Activated T-helper 1 cell treated with anti-CD3 and anti-CD28 coated beads, Interleukin-2, amount 50 U/mL, for 16 hours (primary cell): ENCODE measurements at places on chromosomes 5 and 9.

- no peak for DNase-seq
These were observed 1.3 kb downstream of the SDHA start for GRCh38 chr5:219460-219863.

DNA sequence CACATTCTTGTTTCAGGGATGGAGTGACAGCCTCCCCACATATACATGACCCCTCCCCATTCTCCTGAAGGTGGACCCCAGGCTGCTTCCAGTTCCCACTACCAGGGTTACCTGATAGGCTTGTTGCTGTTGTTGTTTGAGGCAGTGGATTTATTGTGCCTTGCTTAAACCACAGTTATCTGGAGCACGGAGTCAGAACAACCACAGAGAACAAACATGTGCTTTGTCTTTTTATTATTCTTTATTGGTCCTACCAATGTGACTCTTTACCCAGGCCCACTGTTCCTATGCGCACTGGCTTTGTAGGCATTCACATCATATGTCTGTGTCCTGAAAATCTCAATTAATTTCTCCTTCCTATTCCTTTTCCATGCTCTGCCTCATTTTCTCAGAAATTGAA, 41.2 kb upstream of the IPPK start:
- no peak for DNase-seq

GRCh38 chr9:89996116-89996515, 391.3 kb downstream of the GADD45G start:
- no peak for DNase-seq

- no peak for DNase-seq
These were observed 29.1 kb upstream of the NEURL1B start for GRCh38 chr5:172611913-172612312.

DNA sequence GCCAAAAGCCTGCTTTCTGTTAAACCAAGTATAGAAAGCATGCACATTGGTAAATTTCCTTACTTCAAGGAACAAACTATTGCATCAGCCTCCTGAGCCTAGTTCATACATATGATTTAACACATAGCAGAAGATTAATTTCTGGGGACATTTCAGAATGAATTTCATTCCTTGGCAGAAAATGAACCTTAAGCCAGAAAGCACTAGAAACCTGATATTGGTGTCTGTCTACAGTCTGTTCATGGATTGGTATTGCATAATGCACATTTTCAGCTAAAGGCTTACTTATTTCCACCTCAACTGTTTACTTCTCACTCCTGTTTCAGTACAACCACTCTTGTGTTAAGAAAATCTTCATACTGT, 1471.8 kb upstream of the NUDT12 start:
- no peak for DNase-seq

- no peak for DNase-seq
These were observed 37.9 kb downstream of the GLRA1 start for GRCh38 chr5:151886546-151887275.

DNA sequence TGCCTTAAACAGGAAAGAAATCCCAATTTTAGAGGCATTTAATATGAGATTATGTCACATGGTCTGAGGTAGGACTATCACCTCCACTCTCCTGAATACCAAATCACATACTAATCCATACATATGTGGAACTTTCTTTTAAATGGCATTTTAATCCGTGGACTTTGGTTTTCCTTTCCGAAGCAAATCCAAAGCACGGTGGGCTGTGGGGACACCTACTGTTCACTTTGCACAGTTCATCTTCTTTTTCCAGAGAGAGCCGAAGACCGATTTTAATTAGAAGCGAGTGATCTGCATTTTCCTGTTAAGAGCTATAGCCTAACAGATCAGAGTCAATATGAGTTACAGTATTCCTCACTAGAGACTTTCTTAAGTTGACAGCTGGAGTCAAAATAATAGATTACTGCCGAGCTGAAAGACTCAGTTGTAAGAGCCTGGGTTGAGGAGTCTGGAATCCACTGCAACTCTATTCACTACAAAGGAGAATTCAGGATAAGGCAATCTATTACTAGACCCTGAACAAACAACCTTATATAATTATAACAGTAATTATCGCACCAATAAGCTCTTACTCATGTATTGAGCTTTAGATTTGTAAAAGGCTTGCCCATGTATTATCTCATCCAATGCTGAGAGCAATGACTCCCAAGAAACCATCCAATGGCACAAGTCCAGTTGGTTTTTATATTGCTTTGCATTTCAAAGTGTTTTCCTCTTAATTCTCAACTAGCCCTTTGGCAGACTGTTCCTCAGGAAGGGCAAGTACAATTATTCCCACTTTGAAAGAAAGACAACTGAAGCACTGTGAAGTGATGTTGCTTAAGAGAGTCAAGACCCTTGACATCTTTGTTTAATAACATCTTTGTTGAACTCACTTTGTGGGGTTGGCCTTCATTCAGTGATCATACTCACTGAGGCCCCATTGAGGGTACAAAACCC, 144.7 kb downstream of the TRPM6 start:
- no peak for DNase-seq
